ENCODE measurements at places on chromosomes 7 and 10.

DNA sequence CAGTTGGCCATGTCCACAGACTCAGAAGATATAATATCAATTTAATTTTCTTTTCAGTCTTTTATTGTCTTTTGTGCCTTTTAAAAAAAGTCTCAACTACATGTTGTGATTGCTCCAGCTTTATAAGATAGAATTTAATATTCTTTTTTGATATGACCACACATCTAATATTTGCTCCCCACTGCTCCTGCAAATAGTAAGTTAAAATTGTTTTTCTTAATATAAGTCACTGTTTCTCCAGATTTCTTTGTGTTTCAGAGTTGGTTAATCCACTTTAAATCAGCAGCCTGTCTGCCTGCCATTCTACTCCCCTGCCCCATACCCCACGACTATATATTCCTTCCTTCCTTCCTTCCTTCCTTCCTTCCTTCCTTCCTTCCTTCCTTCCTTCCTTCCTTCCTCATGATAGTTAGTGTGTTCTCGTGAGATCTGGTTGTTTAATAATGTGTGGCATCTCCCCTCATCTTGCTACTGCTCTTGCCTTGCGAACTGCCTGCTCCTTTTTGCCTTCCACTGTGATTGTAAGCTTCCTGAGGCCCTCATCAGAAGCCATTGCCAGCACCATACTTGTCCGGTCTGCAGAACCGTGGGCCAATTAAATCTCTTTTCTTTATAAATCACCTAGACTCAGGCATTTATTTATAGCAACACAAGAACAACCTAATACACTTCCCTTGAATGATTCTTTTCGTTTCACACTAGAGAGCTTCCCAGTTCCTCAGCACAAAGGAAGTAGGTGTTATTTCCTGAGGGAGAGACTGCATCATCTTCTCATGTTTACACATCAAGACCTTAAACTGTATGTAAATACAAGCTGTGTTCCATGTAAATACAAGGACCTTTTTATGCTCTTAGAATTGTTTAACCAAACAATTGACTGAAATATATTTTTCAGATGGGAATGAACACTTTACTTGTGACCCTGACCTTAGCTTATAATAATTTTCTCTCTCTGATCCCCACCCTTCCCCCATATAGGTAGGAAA is 24.5 kb downstream of the TAS2R16 start:
- no peak for DNase-seq

DNA sequence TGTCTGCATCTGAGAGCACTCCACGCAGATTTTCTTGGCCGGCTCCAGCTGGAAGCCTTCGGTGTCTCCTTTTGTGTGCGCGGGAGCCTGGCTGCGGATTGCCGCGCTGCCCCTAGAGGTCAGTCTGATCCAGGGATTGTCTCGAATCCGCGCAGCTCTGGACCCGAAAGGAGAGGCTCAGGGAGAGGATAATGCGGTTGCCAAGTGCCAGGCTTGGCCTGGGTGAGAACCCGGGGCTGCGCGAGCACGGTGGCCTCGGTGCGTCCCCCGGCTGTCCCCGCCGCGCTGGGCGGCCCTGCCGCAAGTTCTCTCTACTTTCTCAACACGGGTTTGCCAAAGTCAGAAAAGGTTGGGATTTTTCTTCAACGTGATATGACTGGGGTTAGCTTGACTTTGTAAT is 140.9 kb downstream of the ADCYAP1R1 start:
- peak; percentile 33 for DNase-seq

DNA sequence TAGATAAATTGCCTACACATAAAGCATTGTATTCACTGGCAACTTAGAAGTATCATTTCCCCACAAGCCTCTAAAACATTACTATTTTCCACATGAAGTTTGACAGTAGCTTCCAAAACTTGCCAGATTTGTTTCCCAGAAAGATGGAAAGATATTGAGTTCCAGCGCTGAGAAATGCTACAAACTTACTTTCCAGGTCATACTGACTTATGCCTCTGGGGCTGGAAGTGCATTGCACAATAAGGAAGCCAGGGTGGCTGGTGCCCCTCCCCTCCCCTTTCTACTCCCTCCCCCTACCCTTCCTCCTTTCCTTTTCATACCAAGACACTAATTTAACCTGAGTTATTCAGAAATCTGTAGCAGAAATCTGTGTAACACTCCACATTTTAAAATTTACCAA is 212.6 kb downstream of the WDR37 start:
- no peak for DNase-seq

DNA sequence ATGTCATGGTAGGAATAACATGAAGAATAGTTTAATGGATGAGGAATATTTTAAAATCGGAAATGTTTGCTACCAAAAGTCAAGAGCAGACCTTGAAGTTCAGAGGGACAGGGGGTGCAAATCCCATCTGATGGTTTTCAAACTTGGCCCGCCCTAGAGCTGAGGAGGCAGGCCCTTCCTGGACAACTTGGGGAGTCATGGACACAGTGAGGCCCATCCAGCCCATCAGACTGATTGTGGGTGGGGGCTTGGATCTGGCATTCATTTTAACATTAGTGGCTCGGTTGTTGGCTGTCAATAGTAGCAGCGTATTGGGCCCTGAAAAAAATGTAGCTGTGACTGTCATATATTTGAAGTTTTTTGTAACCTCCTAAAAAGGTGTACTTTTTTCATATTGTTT is 2.0 kb downstream of the C10orf90 start:
- no peak for DNase-seq

- DNase-seq = no peak
Observed at GRCh38 chr7:139909379-139910050, 80.5 kb downstream of the TBXAS1 start.

DNA sequence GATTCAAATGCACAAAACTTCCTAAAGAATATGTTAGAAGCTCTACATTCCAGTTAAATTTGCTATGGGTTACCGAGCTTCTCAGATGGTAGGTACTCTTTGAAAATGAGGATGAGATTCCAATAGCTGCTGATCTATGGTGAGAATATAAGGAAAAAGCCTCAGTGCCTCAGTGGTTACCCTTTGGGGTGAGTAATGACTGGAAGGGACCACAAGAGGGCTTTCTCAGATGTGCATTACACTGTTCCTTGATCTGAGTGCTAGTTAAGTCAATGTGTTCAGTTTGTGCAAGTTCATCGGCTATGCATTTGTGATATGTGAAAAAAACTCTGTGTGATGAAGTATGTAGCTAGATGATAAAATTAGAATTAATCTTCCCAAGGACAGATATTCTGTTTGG is 3.5 kb downstream of the NRCAM start:
- DNase-seq = peak; percentile 24

DNA sequence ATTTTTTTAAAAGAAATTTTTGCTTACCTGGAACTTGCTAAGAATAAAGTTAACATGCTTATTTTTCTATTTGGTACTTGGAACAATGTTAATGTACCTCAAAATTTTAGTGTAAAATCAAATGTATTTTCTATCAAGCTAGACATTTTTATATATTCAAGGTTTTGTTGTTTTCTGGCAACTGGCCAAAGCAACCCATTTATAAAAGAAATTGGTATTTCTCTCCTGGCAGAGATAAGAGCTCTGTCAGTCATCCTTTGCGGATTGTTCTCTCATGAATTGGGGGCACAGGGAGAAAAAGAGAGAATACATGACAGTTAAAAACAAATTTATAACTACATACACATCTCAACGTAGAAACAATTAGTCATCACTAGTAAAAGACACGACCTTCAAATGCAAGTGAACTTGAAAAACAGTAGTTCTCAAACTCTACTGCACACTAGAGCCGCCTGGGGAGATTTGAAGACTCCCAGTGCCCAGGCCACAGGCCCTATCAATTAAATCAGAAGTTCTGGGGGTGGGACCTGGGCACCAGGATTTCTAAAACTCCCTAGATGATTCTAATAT is 152.4 kb upstream of the LAMB4 start:
- DNase-seq = no peak

- DNase-seq = no peak
Observed at GRCh38 chr10:26391701-26392695, 46.1 kb upstream of the APBB1IP start.

DNA sequence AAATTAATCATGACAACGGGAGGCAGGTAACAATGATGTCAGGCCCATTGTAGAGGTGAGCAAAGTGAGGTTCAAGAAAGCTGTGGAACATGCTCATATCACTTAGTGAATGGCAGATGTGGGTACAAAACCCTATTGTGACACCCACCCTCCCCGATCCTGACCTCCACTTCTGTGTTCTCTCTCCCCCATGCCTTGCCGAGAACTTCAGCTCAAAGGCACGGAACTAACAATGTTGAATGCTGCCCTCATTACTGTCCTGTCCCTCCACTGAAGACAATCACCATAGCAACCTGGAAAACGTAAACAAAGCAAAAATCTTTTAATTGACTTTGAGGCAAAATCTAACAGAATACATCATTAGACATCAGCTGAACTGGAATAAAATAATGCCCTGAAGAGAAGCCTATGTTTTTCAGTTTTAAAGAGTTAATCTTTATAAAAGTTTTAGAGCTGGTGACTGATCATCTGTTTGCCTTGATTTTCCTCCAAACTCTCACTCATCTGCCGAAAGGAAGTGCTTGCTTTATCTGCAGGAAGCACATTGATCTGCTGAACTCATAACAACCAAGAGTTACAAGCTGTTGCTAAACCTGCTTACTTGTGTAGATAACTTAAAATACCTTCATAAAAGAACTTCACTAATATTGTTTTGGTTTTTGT is 133.6 kb downstream of the CUBN start:
- no peak for DNase-seq

- peak; percentile 14 for DNase-seq
Observed at GRCh38 chr7:140153666-140154161, 23.1 kb downstream of the KDM7A start.

DNA sequence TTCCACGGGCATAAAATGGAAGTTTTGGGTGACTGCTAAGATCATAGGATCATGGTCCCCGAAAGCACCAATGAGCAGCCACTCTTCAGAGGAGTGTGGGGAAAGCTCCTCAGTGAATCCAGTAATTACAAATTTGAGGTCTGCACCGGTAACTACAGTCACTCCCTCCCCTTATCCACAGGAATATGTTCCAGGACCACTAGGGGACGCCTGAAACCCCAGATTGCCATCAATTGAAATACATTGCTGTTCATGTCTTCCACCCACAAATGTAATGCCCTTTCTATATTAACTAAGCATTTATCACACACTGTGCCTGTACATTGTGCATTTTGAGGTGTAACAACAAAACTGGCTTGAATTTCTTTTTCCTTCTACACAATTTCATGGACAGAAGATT is 447.9 kb upstream of the PFKP start:
- no peak for DNase-seq

DNA sequence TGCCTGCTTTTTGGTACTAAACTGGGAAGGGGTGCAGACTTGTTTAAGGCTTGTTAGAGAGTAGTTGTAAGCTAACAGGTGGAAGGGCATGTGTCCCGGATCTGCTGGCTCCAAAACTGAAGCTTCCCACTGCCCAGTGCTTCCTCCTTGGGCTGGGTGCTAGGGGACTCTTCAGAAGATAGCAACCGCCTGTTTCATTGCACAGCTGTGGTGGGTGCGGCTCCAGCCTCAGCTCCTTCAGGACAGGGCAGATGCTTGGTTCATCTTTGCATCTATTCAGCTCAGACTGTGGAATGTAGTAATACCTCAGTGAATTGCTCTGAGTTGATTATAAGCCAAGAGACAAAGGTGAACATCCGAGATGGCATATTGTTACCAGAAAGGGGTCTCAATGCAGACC is 527.1 kb downstream of the TYW1 start:
- no peak for DNase-seq

- DNase-seq = no peak
Observed at GRCh38 chr10:33337326-33337957, 3.0 kb upstream of the NRP1 start.

GRCh38 chr7:158286210-158286609 is 301.4 kb downstream of the PTPRN2 start:
- no peak for DNase-seq

DNA sequence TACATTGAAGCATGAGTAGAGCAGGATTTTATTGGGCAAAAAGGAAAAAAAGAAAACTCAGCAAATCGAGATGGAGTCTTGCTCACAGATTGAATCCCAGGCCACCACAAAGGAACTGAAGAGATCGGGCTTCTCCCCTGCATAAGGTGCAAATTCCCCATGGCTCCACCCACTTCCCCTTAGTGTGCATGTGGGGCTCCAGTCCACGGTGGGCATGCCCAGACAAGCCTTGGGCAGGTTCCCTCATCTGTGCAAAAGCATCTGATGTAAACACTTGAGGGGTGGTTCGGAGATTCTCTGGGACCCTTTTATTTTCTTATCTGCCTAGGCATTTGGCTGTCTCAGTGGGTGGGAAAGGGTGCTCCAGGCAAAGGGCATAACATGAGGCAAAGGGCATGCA is 150.7 kb downstream of the CFTR start:
- no peak for DNase-seq

DNA sequence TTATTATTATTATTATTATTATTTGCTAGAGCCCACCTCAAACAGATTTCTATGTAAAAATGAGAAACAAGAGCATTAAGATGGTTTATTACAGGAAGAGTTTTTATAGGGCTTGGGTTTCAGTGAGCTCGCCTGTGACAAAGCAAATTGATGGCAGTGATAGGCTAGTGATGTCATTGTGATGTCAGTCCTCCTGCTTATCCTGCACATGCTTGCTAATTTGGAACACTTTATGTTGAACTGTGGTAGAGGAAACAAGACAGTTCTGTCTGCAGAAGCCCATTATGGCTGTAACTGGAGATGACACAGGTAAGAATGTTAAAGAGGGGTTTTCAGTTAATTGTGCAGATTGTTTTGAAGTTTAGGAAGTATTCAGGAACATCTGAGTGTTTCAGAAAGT is 68.3 kb downstream of the CREM start:
- peak; percentile 53 for DNase-seq

- DNase-seq = no peak
Observed at GRCh38 chr7:134772401-134772800, 7.0 kb upstream of the CALD1 start.

DNA sequence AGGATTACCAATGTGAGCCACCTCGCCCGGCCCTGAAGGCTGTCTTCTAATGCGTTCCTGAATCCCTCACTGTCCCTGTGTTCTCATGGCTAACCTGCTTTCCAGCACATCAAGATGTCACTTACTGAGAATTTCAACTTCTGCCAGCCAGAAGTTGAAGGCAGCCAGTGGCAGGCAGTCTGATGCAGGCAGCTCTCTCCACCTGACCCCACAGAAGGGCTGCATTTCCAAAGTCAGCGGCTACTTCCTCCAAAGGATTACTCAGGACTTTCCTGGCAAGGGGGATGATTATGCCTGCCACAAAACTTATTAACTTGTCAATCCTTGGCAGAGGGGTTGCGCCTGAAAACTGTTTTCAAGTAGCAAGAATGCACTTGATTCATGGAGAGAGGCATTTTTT is 1219.4 kb downstream of the TYW1 start:
- no peak for DNase-seq

GRCh38 chr10:55398497-55398882 is 597.5 kb upstream of the PCDH15 start:
- DNase-seq = no peak

All from suppressor macrophage treated with lipopolysaccharide for 1 hour (primary cell).